ENCODE measurements at places on chromosomes 6 and 20. TPM values are rescaled to one million over a fixed set of nuclear protein-coding genes. Genes with fewer than 3 reads are reported as not detected.

Gene TRIM10
- not detected for total RNA-seq

Gene PNPLA1
- total RNA-seq: 0.49 TPM

Gene CGA
- not detected for total RNA-seq

Gene FOXC1
- 7.0 TPM for total RNA-seq

Gene HCRTR2
- not detected for total RNA-seq

Gene TAP1
- total RNA-seq: 12.8 TPM

Gene C6orf15
- total RNA-seq: not detected

Gene C6orf163
- 0.18 TPM for total RNA-seq

Gene SLC26A8
- not detected for total RNA-seq

Gene RBPJL
- not detected for total RNA-seq

Gene ECT2L
- total RNA-seq: under 0.01 TPM

Gene RNF8
- 22.7 TPM for total RNA-seq

Gene MMP24
- total RNA-seq: 0.16 TPM

Gene MOCS1
- 18.0 TPM for total RNA-seq

Gene BACH2
- total RNA-seq: 1.3 TPM

Gene BEND6
- total RNA-seq: 4.0 TPM

Gene MKKS
- 4.7 TPM for total RNA-seq

Gene SLPI
- total RNA-seq: not detected

Gene TXLNB
- not detected for total RNA-seq

Gene MUCL3
- total RNA-seq: not detected

Gene ANKEF1
- under 0.01 TPM for total RNA-seq

Gene PROKR2
- not detected for total RNA-seq

Gene OR2J3
- total RNA-seq: not detected

Gene SFTA2
- not detected for total RNA-seq

Gene BICRAL
- 4.2 TPM for total RNA-seq

Gene SAMD5
- total RNA-seq: 0.18 TPM

Gene PAX1
- total RNA-seq: not detected

Gene SLC35B3
- 23.6 TPM for total RNA-seq

Gene ERGIC3
- 396 TPM for total RNA-seq

Gene TAB2
- 11.9 TPM for total RNA-seq

Gene MRAP2
- 0.49 TPM for total RNA-seq

Gene GRM1
- total RNA-seq: not detected

Gene TRMT11
- total RNA-seq: 11.2 TPM

Gene ADTRP
- not detected for total RNA-seq

Gene TMEM170B
- total RNA-seq: 0.49 TPM

Gene OR2H1
- not detected for total RNA-seq

Gene HRH3
- total RNA-seq: not detected

Measured in cardiac atrium fibroblast (primary cell).